ENCODE measurements at places on chromosomes 4 and X.

- H3K36me3 ChIP-seq, result no peaks in the 10 kb centered on the region
- no peaks in the 10 kb centered on the region for H3K27me3 ChIP-seq
- no peak overlapping the region for H3K27ac ChIP-seq
Observed at GRCh38 chrX:123720486-123720885, 12.4 kb downstream of the THOC2 start.

GRCh38 chr4:27288496-27288895 is 427.9 kb downstream of the STIM2 start:
- H3K4me1 ChIP-seq, result no peaks in the 10 kb centered on the region
- no peak overlapping the region for H3K27ac ChIP-seq
- H3K4me3 ChIP-seq, result no peak overlapping the region
- no peaks in the 10 kb centered on the region for H3K36me3 ChIP-seq

- peak overlapping the region; percentile 87 for H3K4me3 ChIP-seq
- no peaks in the 10 kb centered on the region for H3K27me3 ChIP-seq
- no peaks in the 10 kb centered on the region for H3K36me3 ChIP-seq
- 0 out of 2 replicates have a peak, but pooled peaks cover 2% of the 10 kb centered on the region for H3K4me1 ChIP-seq
- H3K27ac ChIP-seq, result peak overlapping the region; percentile 64
Observed at GRCh38 chrX:134460862-134461220, 876 bp downstream of the HPRT1 start.

DNA sequence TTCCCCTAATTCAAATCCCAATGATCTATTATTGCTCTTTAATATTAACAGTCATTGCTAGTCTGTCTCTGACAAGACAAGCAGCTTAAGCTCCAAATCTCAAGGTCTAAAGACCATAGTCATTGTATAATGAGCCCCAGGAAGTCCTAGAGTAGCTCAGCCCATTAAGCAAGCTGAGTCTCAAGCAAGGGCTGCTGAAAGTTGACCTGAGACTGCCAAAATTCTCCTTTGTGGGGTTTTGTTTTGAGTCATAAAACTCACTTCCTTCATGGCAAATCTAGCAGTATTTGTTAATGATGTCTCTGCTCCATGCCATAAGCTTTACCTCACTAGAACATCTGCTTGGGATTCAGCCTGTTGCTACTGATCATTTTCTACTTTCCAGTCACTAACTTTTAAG is 313.2 kb downstream of the ANTXR2 start:
- DNase-seq, result peak; percentile 0
- no peak overlapping the region for H3K27ac ChIP-seq
- no peaks in the 10 kb centered on the region for H3K27me3 ChIP-seq
- no peaks in the 10 kb centered on the region for H3K36me3 ChIP-seq
- no peaks in the 10 kb centered on the region for H3K4me1 ChIP-seq
- H3K4me3 ChIP-seq, result no peak overlapping the region

- DNase-seq, result peak; percentile 82
- no peaks in the 10 kb centered on the region for H3K27me3 ChIP-seq
- H3K4me3 ChIP-seq, result no peak overlapping the region
- peak overlapping the region; percentile 64 for H3K27ac ChIP-seq
- H3K4me1 ChIP-seq, result peaks cover 35% of the 10 kb centered on the region
- H3K36me3 ChIP-seq, result no peaks in the 10 kb centered on the region
Observed at GRCh38 chrX:17464194-17464593, 89.2 kb downstream of the NHS start.

- peaks cover 12% of the 10 kb centered on the region for H3K27me3 ChIP-seq
- H3K4me3 ChIP-seq, result peak overlapping the region; percentile 47
- H3K27ac ChIP-seq, result no peak overlapping the region
- H3K4me1 ChIP-seq, result no peaks in the 10 kb centered on the region
- no peak for DNase-seq
- no peaks in the 10 kb centered on the region for H3K36me3 ChIP-seq
Observed at GRCh38 chrX:140713174-140713539, 3.6 kb downstream of the LINC00632 start.

DNA sequence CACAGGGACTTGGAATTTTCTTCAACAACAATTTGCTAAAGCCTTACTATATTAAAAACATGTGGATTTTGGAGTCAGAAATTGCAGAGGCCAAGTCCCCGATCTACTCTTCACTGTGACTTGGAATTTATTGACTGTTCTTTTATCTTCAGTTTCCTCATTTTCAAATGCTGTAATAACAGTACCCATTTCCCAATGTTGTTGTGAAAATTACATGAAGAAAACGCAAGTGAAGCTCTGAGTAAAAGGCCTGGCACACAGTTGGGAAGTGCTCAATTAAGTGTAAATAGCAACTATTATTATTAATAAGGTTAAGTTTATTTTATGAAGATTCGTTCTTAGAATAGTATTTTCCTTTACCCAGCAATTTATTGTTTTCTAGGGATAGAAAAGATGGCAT is 15.7 kb downstream of the STBD1 start:
- no peaks in the 10 kb centered on the region for H3K4me1 ChIP-seq
- no peak overlapping the region for H3K27ac ChIP-seq
- no peaks in the 10 kb centered on the region for H3K27me3 ChIP-seq
- H3K36me3 ChIP-seq, result no peaks in the 10 kb centered on the region
- DNase-seq, result no peak

DNA sequence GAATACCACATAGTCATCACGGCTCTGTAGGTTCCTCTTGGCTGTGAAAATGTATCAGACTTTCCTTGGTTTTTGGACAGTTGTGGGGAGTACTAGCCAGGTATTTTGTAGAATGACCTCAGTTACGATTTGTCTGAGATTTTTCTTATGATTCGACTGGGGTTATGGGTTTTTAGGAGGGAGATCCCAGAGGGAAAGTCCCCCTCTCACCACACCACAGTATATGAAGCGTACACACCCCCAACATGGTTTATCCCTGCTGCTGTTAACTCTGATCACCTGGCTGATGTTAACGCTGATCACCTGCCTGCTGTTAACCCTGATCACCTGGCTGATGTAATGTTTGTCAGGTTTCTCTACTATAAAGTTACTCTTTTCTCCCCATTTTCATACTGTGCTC is 72.6 kb downstream of the ANAPC4 start:
- DNase-seq, result no peak
- no peaks in the 10 kb centered on the region for H3K36me3 ChIP-seq
- peak overlapping the region; percentile 53 for H3K27ac ChIP-seq
- H3K4me3 ChIP-seq, result no peak overlapping the region
- H3K4me1 ChIP-seq, result peaks cover 13% of the 10 kb centered on the region

GRCh38 chr4:108559068-108559793 is 61.1 kb upstream of the RPL34 start:
- H3K4me1 ChIP-seq, result no peaks in the 10 kb centered on the region
- no peaks in the 10 kb centered on the region for H3K36me3 ChIP-seq
- peaks cover 3% of the 10 kb centered on the region for H3K27me3 ChIP-seq
- H3K27ac ChIP-seq, result no peak overlapping the region
- no peak overlapping the region for H3K4me3 ChIP-seq
- DNase-seq, result no peak
